GM13977 (cell line): ENCODE measurements at places on chromosomes 1 and 21.

GRCh38 chr1:68704800-68705443 is 208.0 kb upstream of the DEPDC1 start:
- no peak for DNase-seq

DNA sequence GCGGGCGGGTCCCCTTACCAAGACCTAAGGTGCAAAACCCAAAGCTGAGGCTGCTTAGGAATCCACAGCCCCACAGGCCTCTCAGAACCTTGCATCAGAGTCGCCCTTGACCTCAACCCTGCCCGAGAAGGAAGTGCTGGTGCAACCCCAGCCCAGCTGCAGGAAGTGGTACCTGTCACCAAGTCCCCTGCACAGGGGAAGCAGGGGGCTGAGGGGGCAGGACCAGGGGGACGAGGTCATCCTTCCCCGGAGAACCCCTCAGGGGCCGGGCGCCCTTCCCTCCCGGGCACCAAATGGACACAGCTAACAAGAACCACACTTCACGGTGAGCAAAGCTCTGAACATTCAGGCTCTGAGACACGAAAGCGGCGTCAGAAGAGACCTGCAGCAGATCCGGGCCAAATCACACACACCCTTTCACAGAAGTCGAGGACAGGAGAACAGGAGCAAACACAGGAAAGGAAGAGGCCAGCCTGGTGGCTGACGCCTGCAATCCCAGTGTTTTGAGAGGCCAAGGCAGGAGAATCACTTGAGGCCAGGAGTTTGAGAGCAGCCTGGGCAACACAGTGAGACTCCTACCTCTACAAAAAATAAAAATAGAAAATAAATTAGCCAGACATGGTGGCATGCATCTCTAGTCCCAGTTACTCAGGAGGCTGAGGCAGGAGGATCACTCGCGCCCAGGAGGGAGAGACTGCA is 6.4 kb downstream of the ITGB2 start:
- peak; percentile 65 for DNase-seq

DNA sequence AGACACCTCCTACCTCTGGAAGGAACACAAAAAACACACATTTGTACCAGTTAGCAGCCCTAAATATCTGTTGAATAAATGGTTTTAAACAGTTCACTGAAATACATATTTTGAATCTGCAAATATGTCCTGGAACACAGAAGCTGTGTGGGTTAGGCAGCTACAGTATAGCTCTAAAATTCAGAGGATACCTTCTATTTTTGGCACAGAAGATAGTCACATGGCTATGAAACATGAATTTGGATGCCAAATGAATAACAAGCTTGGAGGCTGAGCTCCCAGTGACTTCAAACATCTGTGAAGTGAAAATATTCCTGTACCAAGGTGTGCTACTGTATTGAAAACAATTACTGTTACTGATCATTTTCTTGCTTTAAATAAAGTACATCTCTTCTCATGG is 391.5 kb upstream of the ADGRL2 start:
- DNase-seq, result no peak

GRCh38 chr21:41953249-41953830 is 478 bp downstream of the C2CD2 start:
- peak; percentile 69 for DNase-seq

DNA sequence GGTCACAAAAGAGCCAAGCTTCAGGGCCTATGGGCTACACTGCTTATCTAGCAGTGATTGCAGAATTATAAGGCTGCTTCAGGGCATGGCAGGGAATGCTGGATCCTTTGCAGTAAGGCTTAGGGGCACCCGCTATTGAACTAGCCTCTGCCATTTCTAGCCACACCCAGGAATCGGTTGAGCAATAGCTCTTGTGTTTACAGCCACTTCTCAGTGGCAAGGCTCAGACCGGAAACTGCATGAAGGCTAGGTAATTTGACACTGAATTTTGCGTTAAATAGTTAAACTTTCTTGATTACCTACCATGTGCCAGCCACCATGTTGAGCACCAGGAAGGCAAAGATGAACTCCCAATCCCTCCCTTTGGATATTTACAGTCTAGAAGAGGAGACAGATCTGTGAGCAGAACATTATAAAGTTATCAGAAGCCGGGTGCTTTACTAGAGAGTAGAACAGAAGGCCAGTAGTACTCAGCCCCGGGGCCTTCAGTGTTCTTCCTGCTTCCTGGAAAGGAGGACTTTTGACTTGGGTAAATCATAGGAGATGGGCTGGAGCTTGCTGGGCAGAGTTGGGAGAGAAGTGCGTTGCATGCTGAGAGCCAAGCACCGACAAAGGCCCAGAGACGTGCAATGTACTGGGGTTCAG is 98.6 kb upstream of the LPGAT1 start:
- no peak for DNase-seq

- no peak for DNase-seq
Measured at GRCh38 chr1:29861446-29861845, 625.1 kb downstream of the PTPRU start.

GRCh38 chr1:168234846-168235547 is 9.2 kb downstream of the SFT2D2 start:
- peak; percentile 61 for DNase-seq

GRCh38 chr1:223363856-223364684 is at the start of gene SUSD4:
Gene SUSD4, minus strand, starts transcription at chr1:223364176. Its CDS starts 751 bp downstream, at chr1:223363425.
- DNase-seq, result peak; percentile 55

DNA sequence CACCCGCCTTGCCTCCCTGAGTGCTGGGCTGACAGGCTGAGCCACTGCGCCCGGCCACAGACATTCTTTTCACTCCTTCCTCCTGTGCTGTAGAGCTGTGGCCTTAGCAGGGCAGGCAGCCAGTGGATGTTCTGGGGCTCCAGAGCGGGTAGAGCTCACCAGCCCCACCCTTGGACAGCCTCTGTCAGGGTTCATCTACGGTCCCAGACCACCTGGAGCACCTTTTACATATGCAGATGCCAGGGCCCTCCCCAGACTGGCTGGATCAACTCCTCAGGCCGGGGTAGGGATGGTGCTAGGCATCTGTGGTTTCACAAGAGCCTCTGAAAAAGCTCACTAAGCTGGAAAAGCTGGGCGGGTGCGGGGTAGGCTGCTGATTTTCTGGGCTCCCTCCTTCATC is 4.6 kb downstream of the ATP13A2 start:
- DNase-seq, result no peak

DNA sequence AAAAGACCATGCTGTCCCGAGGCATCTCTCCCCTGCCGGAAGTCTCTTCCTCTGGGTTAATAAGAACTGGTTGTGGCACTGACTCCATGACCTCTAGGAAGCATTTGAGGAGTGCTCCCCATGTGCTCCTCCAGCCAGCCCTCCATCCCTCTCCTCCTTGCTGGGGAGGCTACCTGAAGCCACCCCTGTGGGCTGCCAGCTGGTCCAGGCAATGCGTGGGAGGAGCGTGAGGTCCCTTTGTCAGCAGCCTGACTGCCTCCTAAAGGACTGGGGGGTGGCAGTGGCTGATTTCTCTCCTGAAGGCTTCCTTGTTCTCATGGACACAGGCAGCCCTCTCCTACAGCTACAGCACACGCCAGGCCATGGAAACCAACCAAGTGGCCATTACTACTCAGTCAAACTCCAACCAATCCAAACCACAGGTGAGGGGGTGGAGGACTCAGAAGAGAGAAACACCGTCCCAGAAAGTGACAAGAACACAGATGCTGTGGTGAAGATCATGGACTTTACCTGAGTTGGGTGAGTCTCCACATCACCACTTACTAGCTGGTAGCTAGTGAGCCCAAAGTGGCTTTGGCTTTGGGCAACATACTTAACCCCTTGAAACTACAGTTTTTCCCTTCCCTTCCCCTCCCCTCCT is 35.2 kb downstream of the NENF start:
- peak; percentile 67 for DNase-seq
